ENCODE measurements at places on chromosomes 2 and 18. TPM values are rescaled to one million over a fixed set of nuclear protein-coding genes. Genes with fewer than 3 reads are reported as not detected.

TGFA gene
- 0.66 TPM for total RNA-seq

IL1B gene
- not detected for total RNA-seq

EVA1A gene
- total RNA-seq = 53.2 TPM

INPP5D gene
- total RNA-seq = 39.6 TPM

AQP12A gene
- not detected for total RNA-seq

INO80B gene
- 12.3 TPM for total RNA-seq

SLC4A3 gene
- total RNA-seq = 0.13 TPM

Measured in thoracic aorta endothelial cell (primary cell).